ENCODE measurements at places on chromosomes 16 and 17. TPM values are rescaled to one million over a fixed set of nuclear protein-coding genes. Genes with fewer than 3 reads are reported as not detected.

The GSDMA gene
- polyA plus RNA-seq, result 4.0 TPM

The MARVELD3 gene
- 13.9 TPM for polyA plus RNA-seq

GRCh38 chr17:4676791-4677190 is 27.1 kb downstream of the PELP1 start:
- DNase-seq, result no peak

GRCh38 chr16:31083556-31083955 is 5.2 kb downstream of the PRSS53 start:
- no peak for DNase-seq

DNA sequence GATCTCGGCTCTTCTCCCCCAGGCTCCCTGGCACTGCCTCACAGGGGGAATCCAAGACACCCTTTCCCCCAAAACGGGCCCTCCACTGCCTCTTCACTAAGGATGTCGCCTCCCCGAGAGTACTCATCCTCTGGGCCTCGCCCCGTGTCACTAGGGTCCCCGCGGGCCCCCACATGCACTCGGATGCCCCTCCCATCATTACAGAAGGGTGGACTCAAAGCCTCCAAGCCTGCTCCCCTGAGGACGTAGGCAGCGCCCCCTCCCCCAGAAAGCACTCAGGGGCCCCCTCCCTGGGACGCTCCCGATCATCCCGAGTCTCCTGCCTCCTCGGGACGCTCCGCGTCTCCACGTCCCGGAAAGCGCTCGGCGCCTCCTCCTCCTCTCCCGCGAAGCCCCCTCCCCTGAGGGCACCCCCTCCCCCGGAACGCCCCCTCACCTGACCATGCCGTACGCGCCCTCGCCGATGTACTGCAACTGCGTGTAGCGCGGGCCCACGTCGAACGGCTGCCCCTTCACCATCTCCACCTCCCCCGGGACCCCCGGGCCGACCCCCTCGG is 338 bp downstream of the MAPK3 start:
- no peak for DNase-seq

DNA sequence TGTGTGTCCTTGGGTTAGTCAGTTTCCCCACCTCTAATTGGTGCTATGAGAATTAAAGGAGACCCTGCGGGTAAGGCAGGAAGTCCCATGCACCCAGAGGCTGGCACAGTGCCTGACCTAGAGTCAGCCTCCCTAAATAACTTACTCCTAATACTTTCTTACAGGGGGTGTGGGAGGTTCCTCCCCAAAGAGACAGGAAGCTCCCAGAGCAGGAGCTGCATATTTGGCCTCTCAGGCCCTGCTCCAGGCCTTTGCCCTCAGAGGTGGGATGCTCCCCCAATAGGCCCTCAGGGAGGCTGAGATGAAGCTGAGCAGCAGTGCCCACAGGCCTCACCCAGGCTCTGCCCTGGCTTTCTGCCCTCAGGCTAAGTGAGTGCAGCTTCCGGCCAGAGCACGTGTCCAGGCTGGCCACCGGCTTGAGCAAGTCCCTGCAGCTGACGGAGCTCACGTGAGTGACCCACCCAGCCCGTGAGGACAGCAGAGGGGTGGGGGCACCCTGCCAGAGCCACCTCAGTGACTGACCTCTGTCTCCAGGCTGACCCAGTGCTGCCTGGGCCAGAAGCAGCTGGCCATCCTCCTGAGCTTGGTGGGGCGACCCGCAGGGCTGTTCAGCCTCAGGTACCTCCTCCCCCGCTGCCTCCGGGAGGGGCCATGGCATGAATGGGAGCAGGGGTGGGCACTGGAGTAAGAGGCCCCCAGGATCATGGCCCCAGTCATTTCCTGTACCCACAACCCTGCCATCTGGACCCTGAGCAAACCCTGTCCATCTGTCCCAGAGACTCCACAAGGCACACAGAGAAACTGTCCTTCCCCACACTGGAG is 31.1 kb upstream of the CPNE2 start:
- DNase-seq, result no peak

GRCh38 chr17:81207610-81208581 is 14.9 kb downstream of the CEP131 start:
- DNase-seq, result no peak

DNA sequence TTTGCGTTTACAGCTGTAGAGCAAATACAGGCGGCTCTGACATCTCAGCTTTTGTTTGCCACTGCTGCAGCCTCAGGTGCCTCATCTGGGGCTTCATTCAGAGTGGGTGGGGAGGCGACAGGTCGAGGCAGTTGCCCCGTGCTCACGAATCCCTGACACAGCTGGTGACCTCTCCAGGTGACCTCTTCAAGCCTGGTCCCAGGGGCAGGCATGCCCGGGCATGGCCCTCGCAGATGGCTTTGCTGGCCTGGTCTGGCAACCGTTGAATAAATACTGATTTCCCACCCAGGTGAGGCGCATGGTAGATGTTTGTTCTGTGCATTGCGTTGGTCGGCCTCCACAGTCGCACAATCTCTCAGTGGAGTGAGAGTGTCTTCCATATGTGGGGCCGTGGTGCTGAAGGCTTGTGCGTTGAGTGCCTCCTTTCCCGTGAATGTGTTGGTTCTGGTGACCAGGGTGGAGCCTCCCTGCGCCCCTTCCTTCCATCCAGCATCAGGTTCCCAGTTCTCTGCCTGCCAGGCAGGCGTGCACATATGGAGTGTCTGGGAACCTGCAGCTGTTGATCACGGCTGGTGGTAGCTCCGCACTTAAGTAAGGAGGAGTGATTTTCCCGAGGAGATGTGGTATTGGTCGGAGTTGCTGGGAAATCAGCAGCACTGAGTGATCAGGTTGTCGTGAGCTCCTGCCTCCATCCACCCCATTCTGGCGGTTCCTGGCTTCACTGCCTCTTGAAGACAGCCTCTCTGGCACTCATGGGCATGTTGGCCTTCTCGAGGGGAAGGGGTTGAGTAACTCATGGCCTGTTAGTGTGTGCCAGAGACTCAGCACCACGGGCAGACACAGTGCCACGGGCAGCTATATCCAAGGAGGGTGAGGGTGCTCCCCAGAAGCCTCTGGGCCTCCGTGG is 149.7 kb downstream of the RPTOR start:
- no peak for DNase-seq

The NPIPA7 gene
- polyA plus RNA-seq, result 9.5 TPM

GRCh38 chr16:50550035-50550434 is 1.8 kb downstream of the NKD1 start:
- DNase-seq, result no peak

- DNase-seq, result no peak
Measured at GRCh38 chr17:57999496-58000017, 7.5 kb downstream of the SRSF1 start.

The DNASE1L2 gene
- 0.74 TPM for polyA plus RNA-seq

- no peak for DNase-seq
Measured at GRCh38 chr16:17076092-17076754, 394.5 kb downstream of the XYLT1 start.

The MYO15A gene
- 2.3 TPM for polyA plus RNA-seq

DNA sequence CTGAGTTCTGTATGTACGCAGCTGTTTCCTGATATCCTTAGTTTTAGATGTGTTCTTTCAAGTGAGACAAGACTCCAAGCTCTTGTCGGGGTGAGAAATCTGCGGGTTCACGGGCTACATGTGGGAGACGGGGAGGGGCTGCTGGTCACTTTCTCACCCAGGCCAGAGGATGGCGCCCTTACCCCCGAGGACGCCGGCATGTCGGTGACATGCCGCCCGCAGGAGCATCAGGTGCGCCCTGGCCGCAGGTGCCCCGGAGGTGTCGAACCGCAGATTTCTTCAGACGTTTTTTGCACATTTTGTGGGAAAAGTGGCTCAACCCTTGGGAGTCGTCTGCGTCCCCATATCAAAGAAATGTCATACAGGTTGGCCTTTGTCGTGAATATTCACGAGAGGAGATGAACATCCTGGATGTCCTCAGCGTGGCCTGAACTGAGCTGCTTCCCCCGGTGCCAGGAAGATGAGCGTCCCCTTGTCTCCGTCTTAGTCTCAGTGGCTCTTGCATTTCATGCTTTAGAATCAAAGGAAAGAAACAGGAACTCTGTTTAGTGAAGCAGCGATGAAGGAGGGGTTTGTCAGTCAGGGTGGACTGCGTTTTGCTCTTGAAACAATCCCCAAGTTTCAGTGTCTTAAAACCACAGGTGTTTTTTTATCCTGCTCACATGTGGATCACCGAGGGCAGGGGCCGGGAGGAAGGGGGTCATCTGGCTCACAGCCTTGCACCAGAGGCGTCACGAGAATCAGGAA is 75.4 kb upstream of the ZNF750 start:
- no peak for DNase-seq

The MTMR4 gene
- polyA plus RNA-seq, result 47.2 TPM

The PMP22 gene
- 66.2 TPM for polyA plus RNA-seq

The CA5A gene
- polyA plus RNA-seq, result 0.04 TPM

The WIPF2 gene
- polyA plus RNA-seq, result 27.8 TPM

GRCh38 chr16:53769787-53770186 is 65.8 kb downstream of the FTO start:
- no peak for DNase-seq

DNA sequence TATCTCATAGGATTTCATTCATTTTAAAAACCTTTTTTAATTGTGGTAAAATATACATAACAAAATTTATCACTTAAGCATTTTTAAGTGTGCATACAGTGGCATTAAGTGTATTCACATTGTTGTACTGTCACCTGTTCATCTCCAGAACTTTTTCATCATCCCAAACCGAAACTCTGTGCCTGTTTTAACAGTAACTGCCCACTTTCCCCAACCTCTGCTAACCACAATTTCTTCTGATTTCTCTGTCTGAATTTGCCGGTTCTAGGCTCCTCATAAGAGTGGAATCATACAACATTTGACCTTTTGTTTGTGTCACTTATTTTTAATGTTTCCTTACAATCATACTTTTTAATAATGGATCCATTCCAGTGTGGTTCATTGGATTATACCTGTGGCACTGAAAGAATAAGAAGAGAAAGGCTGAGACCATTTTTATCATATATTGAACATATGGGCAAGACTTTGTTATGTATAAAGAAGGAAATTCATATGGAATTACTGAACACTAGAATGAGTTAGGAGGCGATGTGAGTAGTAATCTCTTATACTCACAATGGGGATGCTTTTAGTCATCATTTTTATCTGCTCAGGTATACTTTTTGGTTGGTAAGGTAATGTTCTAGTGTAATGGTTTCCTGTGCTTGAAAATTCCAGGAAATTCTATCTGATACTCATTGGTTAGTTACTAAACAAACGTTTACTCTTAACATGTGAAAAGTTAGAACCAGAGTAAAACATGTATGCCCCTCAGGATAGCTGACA is 10.8 kb downstream of the CYLD start:
- DNase-seq, result no peak

DNA sequence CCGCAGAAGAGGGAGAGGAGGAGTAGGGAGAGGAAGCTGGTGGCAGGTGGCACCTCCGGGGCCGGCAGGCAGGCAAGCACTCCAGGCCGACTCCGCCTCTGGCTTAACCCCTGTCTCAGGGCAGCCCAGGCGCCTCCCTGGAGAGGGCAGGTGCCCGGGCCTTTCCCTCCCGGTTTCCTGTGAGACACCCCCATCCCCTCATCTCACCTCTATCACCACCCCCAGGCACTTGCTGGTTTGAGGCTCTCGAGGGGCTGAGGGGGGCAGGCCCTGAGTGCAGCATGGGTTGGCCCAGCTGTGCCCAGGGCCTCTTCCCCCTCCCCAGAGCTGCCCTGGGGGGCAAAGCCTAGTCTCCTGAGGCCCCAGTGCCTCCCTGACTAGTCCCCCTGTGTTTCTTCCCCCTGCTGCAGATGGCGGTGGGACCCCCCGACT is 6.0 kb downstream of the DOC2A start:
- no peak for DNase-seq

DNA sequence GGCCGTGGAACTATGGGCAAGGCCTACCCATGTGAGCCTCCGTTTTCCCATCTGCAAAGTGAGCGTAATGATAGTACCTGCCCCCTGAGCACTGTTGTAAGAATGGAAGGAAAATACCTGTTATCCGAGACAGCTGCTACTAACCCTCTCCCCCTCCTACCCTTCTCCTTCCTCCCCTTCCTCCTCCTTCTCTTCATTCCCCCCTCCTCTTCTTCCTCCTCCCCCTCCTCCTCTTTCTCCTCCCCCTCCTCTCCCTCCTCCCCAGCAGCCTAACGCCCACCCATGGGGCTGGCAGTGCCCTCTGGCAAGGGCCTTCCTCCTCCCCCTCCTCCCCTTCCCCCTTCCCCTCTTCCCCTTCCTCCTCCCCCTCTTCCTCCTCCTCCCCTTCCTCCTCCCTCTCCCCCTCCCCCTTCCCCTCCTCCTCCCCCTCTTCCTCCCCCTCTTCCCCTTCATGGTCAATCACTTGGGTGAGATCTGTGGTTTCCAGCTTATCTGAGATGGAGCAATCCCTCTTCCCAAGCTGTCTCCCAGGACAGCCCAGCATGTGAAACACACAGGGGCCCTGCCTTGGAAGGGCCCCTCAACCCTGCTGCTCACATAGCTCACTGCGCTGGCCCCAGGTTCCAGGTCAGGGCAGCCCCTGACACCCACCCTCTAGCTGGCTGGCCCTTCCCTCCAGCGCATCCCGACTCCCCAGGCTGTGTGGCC is 6.4 kb downstream of the ZFPM1 start:
- DNase-seq, result no peak

The PRSS33 gene
- polyA plus RNA-seq, result not detected

All from right renal cortex interstitium (tissue), 3 donors.